Activated CD4-positive, alpha-beta T cell treated with anti-CD3 and anti-CD28 coated beads, Interleukin-2, amount 50 U/mL, for 24 hours (primary cell): ENCODE measurements at places on chromosomes 5 and 9.

DNA sequence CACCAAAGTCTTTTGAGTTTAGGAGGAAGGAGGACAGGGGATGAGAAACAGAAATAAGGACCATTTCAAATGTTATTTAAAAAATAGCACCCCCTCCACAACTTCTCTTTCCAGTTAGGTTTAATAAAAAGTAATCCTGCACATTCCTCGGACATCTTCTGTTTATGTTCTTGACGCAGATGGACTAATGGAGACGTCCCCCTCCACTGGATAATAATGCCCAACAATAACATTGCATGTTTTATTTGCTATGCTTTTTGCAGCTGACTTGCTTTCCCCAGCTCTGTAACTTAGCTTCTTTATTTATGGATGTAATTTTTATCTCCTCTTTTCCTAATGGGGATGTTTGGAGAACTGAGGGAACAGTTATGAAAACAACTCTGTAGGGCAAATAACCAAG, 89.5 kb downstream of the MAT2B start:
- no peak for DNase-seq

DNA sequence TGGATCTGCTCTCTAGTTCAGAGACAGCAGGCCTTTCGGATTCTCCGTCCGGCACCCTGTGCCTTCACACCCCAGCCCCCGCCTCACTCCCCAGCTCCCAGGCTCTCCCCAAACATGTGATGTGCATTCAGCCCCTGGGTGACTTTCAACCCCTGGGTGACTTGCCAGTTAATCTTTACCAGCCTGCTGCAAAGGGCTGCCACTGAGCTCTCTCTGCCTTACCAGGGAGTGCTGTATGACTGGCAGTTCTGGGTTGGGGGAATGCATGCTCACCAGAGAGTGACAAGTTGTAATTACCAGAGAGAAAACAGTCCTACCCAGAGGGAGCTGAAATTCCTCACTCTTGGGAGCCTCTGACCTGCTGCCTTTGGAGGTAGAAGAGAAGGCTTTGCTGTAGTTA, 4.9 kb upstream of the ADRA1B start:
- DNase-seq: no peak

DNA sequence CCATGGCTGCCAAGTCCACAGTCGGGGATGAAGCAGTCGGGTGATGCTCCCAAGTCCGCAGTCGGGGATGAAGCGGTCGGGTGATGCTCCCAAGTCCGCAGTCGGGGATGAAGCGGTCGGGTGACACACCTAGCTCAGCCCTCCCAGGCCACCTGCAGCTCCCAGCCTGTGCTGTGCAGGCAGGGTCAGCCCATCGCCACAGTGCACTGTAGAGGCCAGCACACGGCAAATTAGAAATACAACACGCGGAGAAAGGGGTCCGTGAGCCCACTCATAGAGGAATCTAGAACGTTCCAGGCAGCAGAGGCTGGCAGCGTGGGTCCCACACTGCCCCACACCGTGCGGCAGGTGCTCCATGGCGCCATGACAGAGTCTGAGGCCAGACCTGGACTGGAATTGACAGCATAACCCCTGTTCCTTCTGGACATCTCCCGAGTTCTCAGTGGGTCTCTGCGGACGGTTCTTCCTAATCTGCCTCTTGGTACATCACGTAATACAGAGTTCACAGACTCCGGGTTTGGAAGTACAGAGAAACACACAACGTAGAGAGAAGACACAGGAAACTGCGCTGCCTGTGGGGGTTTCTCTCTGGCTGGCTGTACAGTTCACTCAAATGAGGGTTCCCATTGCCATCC, 7.7 kb upstream of the EXOC3 start:
- no peak for DNase-seq

GRCh38 chr5:139631520-139632165, 16.5 kb upstream of the CXXC5 start:
- DNase-seq: no peak

GRCh38 chr5:178319541-178320041, 87.0 kb upstream of the PHYKPL start:
- DNase-seq: no peak

GRCh38 chr9:82325907-82326306, 337.3 kb downstream of the SPATA31D1 start:
- DNase-seq: no peak

DNA sequence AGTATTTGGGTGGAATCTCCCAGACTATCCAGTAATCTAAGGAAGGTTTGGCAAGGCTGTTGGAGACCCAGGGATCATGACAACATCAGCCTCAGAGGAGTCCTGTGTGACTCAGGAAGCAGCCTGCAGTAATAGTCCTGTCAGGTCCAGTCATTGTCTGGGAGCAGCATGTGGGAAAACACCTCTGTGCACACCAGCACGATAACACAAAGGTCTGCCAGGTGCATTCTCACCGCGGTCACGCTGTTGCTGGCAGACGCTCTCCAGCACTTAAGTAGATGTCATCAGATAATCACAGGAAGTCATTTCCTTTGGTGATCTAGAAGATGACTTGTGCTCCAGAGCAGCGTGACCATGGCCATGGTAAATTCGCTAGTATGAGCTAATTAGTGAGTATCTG, 99.2 kb upstream of the IQGAP2 start:
- DNase-seq: no peak

- DNase-seq: no peak
Measured at GRCh38 chr5:155402927-155403640, 389.5 kb downstream of the KIF4B start.

- no peak for DNase-seq
Measured at GRCh38 chr9:90808890-90809685, 7.5 kb downstream of the SYK start.

- no peak for DNase-seq
Measured at GRCh38 chr5:97042996-97043395, 99.4 kb downstream of the LIX1 start.
